ENCODE measurements at places on chromosomes 1 and 21.

- DNase-seq, result peak; percentile 23
Measured at GRCh38 chr1:244445320-244446181, 6.2 kb downstream of the ADSS2 start.

DNA sequence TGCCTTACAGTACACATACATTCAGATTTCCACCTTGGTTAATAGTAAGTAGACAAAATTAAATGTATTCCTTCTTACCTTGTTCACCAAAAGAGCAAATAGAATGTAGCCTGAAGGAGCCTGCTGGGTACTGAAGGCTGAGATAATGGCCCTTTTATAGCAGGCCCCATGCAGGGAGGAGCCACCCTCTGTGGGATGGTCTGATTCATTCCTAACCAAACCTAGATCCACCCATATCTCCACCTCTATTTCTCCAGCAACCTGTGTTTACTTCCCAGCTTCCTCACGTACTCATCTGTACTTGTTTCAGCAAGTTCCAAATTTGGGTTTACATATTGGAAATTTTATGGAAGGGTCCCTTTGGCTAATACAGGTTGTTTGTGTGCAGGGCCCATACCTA, at the start of gene FLG:
FLG (minus strand) TSS at position 129 of the 400 bp plus-strand sequence. CDS start 9,783 bp downstream, outside the sequence.
- no peak for DNase-seq

- peak; percentile 22 for DNase-seq
Measured at GRCh38 chr1:9676815-9677393, 25.4 kb downstream of the PIK3CD start.

- DNase-seq, result no peak
Measured at GRCh38 chr21:32381571-32381970, 11.2 kb downstream of the URB1 start.

DNA sequence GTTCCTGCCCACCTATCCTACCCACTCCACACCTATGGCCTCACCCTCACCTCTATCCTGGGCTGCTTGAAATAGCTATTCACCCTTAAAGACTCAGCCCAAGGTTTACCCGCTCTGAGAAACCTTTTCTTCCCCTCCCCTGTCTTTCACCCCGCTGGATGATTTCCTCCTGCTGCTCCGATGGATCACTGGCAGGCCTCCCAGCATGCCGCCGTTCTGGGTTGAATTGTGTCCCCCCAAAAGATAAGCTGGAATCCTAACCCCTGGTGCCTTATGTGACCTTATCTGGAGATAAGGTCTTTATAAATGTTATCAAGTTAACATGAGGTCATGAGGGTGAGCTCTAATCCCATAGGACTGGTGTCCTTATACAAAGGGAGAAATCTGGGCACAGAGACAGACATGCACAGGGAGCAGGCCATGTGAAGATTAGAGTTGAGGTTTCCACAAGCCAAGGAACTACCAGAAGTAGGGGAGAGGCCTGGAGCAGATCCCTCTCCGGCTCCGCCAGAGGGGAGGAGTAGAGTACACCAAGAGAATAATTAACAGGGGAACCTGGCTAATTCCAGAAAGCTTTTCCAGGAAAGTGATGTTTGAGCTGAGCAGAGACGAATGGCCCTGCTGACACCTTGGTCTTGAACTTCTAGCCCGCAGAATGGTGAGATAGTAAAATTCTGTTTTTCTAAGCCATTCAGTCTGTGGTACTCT, 110.0 kb upstream of the SERBP1 start:
- DNase-seq, result no peak

GRCh38 chr1:77342745-77343144, 60.9 kb downstream of the AK5 start:
- DNase-seq, result no peak

- peak; percentile 90 for DNase-seq
Measured at GRCh38 chr1:40315239-40315794, 1.8 kb downstream of the COL9A2 start.

GRCh38 chr1:230809256-230809990, 58.9 kb downstream of the C1orf198 start:
- DNase-seq, result no peak

- no peak for DNase-seq
Measured at GRCh38 chr1:6354659-6355317, 38.8 kb downstream of the ACOT7 start.

- DNase-seq, result no peak
Measured at GRCh38 chr1:183419399-183419798, 1.2 kb upstream of the NMNAT2 start.

GRCh38 chr1:150161747-150162581, 12.2 kb downstream of the PLEKHO1 start:
- peak; percentile 45 for DNase-seq

DNA sequence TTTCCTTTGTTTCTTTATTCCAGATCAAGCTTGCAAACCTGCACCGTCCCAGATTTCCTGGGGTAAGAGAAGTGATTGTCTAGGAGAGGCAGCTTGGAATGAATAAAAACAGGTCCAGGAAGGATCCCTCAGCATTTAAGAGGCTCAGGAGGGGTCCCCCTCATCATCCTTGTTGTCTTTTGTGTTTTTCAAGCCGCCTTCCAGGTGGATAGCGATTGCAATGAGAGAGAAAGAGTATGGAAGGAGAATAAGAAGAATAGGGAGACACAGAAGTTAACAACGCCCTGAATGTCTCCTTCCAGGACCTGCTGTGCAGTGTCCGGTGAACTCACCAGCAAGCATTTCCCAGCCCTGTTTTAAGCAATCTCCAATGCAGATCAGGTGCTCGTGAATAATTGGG, 8.5 kb downstream of the ERG start:
- no peak for DNase-seq

- no peak for DNase-seq
Measured at GRCh38 chr1:64942118-64942517, 24.2 kb downstream of the JAK1 start.

- DNase-seq, result no peak
Measured at GRCh38 chr1:216890871-216891270, 167.6 kb upstream of the ESRRG start.

DNA sequence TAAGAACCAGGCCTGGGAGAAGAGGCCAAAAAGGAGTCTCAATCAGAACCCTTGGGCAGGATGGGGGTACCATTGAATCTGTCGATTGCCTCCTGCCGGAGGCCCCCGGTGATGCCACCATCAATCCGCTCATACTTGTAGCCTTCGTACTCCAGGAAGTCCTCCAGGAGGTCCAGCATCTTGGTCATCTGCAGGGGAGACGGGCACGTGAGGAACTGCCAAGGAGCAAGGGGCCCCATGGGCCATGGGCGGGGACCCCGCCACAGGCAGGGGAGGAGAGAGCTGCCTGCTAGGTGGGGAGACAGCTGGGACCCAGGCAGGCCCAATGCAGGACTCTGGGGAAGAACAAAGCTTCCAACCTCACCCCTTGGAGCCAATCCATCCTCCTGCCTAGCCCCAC, 48.6 kb downstream of the CHD5 start:
- no peak for DNase-seq

GRCh38 chr1:68197891-68198290, 34.4 kb downstream of the WLS start:
- DNase-seq, result no peak

DNA sequence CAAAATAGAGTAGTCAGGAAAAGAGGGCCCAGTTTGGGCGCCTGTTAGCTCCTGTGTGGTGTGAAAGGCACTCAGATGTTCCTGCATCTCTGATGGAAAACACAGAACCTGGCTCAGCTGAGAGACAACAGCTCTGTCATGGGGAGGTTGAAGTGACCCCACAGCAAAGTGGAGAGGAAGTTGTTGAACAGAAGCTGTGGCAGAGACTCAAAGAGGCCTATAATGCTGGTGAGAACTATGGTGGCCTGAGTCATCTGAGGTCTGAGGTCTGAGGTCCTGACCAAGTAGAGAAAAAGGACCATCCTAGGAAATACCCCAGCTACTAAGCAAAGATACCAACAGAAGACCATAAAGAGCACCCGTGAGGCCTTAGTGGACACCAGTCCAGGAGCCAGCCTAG, 45.6 kb upstream of the JAK1 start:
- DNase-seq, result no peak

DNA sequence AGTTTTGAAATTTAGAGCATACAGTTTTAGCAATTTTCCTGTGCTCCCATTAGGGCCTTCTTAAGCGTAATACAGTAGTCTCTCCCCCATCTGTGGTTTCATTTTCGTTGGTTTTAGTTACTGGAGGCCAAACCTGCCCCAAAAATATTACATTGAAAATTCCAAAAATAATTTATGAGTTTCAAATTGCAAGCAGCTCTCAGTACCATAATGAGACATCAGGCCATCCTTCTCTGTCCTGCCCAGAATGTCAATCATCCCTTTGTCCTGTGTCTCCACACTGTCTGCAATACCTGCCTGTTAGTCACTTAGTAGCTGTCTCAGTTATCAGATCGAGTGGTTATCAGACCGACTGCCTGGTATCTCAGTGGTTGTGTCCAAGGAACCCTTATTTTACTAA, 45.4 kb downstream of the ADSS2 start:
- no peak for DNase-seq

- DNase-seq, result no peak
Measured at GRCh38 chr21:45131537-45131999, 57.2 kb downstream of the ADARB1 start.

- DNase-seq, result peak; percentile 1
Measured at GRCh38 chr1:150553392-150554085, 4.3 kb downstream of the ADAMTSL4 start.

- no peak for DNase-seq
Measured at GRCh38 chr1:30899577-30900389, 8.8 kb downstream of the SDC3 start.

GRCh38 chr1:167460836-167461235, 57.5 kb downstream of the CD247 start:
- no peak for DNase-seq

GRCh38 chr1:55211863-55212262, 3.3 kb downstream of the USP24 start:
- DNase-seq, result no peak

DNA sequence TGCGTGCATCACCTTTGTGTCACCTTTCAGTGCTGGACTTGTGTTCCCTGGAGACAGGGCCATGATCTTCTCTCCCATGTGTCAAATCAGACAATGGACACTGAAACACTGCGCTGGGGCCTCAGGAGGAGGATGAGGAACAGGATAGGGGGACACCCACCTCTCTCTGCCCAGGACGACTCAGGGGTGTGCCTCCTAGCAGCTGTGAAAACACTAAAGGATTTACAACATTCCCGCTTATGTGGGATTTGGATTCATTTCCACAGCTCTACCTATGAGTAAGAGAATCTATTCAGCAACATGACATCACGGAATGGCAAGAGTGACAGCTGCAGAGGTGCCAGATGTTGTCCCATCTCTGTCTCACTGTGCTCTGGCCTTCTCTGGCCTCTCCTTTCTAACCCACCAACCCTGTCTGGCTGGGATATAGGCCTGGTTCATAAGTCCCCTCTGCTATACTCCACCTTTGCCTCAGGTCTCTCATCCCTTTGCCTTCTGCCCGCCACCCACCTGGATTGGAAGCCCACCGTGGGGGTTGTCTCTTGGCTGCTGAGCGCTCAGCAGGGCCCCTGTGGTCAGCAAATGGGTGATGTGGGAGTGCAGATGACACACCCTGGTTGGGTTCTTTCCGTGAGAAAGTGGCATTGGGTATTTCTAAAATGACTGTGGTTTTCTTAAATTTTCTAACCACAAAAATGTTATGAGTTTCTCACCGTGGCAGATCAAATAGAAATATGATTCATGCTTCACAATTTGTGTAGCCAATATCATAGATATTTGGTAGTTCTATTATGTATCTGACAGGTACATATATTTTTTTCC, 47.1 kb upstream of the TLR5 start:
- DNase-seq, result no peak

GRCh38 chr1:59162665-59163064, 134.2 kb upstream of the FGGY start:
- DNase-seq, result no peak

GRCh38 chr1:3633344-3634058, 8.7 kb downstream of the TPRG1L start:
- no peak for DNase-seq

GRCh38 chr1:71641903-71642302, 561.1 kb upstream of the ZRANB2 start:
- no peak for DNase-seq

- DNase-seq, result peak; percentile 21
Measured at GRCh38 chr1:81549588-81550127, 251.1 kb upstream of the ADGRL2 start.

GRCh38 chr1:227946624-227947385, 927 bp downstream of the WNT9A start:
- peak; percentile 84 for DNase-seq

- DNase-seq, result peak; percentile 54
Measured at GRCh38 chr21:35138665-35139381, 89.7 kb upstream of the RUNX1 start.

DNA sequence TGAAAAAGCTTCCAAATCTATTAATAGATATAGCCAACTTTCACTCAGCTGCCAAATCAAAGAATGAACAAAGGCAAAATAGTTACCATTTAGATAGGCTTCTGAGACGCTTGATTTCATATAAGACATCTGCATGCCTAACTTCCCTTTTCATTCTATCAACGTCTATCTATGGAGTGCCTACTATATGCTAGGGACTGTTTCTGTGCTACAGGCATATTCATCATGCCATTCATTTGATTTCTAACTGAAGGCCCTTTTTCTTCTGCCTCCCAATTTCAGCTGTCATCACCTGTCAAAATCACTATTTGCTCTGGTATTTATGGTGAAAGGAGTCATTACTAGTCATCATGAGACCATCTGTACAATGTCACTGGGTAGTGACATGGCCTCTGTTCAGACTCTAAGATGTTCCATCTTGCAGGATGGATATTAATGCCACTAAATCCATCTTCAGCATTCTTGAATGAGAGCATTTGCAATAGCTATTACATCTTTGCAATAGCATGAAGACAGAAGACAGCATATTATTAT, 4.3 kb upstream of the KRTAP13-1 start:
- DNase-seq, result no peak

DNA sequence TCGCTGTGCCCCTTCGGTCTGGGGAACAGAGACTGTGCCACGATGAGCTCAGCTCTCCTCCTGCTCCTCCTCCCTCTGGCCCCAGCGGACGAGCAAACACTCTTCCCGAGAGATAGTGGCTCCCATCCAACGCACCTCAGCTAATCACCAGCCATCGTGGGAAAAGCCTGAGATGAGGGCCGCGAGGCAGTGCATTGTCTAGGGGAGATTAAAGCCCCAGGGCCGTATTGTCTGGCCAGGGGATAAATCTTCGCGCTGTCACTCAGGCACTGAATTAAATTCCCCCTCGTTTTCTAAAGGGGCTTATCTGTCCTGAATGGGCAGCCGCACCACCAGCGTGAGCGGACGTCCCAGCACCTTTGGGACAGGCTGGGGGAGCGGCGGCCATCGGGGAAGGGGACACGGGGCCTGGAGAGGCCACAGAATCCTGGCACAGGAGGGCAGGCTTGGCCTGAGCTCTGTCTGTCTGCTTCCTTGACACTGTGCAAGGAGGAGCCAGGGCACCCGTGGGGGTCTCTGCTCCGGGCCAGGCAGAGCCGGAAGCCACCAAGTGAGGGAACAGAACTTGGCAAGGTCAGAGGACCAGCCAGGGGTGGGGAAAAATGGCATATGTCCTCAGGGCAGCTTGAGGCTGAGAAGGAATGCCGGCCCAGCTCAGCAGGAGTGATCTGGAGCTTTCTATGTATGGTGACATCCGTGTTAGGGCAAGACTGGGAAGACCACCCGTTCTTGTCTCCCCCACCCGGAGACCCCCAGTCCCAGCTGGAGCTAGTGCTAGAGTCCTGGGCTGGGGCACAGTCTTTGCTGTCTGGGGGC, 32.3 kb downstream of the PRDM16 start:
- DNase-seq, result no peak
